ENCODE measurements at places on chromosomes 12 and 14.

GRCh38 chr12:42396473-42397259, 70.7 kb downstream of the PPHLN1 start:
- peak; percentile 17 for DNase-seq

GRCh38 chr14:53962953-53963319, 6.3 kb upstream of the BMP4 start:
- DNase-seq: no peak

GRCh38 chr12:3712209-3712992, 40.5 kb downstream of the CRACR2A start:
- DNase-seq: no peak

- DNase-seq: peak; percentile 87
Measured at GRCh38 chr14:91873471-91874415, 6.4 kb upstream of the TC2N start.

DNA sequence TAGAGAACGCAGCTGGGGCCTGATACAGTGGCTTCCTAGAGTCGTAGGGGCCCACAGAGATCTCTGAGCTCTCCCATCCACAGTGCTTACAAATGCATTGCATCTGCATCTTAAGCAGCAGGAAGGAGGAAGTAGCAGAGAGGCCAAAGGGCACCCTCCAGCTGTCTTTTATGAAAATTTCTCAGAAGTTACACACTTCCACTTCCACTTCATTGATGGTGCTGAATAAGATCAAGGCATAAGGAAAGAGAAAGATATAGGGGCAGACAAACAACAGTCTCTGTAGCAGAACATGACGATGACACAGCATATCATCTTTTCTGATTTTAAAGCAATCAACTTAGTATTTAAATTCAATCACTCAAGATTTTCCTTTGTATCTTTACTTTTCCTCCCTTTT, 51.6 kb upstream of the ABCC9 start:
- peak; percentile 15 for DNase-seq

DNA sequence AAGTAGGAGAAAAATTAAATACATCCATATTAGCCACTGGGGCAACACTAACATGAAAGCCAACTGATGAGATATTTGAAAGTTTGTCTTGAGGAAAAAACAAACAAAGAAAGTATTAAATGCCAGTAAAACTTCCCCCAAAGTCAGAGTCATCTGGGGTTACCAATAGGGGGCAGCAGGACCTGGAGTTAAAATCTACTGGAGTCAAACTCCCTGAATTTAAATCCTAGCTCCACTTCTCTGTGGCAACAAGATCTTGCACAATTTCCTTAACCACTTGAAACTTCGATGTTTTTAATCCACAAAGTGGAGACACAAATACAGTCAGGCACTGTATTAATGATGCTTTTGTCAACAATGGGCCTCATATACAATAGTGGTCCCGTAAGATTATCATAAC, 14.4 kb downstream of the PLEKHG7 start:
- DNase-seq: no peak

- peak; percentile 13 for DNase-seq
Measured at GRCh38 chr14:88323086-88323522, at the start of gene KCNK10. TSS of gene KCNK10 (minus strand) at chr14:88323269. CDS start at chr14:88322798, 471 bp downstream.

GRCh38 chr14:39877577-39878190, 445.5 kb upstream of the FBXO33 start:
- DNase-seq: peak; percentile 12

DNA sequence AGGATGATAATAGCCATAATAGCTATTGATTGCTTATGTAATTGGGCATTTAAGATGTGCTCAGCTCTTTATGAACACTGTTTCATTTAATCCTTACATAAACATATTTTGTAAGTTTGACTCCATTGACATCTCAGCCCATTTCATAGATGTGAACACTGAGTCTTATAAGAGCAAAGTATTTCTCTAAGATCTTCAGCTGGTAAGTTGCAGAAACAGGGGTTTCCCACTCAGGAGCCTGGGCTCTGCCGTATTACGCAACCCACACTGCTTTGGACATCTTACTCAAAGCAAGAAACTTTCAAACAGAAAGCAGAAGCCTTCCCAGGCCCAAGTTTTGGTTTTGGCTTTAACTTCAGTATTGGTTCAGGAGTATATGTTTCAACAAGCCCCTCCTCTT, 705.1 kb downstream of the MED13L start:
- peak; percentile 88 for DNase-seq

DNA sequence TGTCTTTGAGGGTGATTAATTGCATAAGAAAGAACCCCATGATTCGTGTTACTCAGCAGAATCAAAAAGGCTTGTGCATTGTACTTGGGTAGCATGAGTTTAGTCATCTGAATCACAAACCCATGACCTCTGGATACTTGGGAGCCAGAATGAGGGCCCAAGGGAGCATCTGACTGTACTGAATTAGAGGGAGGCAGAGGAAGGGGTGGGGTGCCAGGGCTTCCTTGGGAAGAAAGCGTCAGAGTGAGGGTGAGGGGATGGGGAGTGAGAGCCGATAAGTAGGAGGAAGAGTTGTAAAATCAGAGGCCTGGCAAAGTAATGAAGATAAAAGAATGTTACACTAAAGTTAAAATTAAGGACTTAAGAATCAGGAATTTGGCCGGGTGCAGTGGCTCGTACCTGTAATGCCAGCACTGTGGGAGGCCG, 29.8 kb downstream of the GPRC5D start:
- no peak for DNase-seq

- no peak for DNase-seq
Measured at GRCh38 chr14:49950275-49951228, 57.7 kb downstream of the ARF6 start.

- DNase-seq: peak; percentile 29
Measured at GRCh38 chr12:90268574-90268973, 559.9 kb upstream of the ATP2B1 start.

GRCh38 chr14:90056826-90057225, 5.0 kb upstream of the KCNK13 start:
- DNase-seq: no peak

DNA sequence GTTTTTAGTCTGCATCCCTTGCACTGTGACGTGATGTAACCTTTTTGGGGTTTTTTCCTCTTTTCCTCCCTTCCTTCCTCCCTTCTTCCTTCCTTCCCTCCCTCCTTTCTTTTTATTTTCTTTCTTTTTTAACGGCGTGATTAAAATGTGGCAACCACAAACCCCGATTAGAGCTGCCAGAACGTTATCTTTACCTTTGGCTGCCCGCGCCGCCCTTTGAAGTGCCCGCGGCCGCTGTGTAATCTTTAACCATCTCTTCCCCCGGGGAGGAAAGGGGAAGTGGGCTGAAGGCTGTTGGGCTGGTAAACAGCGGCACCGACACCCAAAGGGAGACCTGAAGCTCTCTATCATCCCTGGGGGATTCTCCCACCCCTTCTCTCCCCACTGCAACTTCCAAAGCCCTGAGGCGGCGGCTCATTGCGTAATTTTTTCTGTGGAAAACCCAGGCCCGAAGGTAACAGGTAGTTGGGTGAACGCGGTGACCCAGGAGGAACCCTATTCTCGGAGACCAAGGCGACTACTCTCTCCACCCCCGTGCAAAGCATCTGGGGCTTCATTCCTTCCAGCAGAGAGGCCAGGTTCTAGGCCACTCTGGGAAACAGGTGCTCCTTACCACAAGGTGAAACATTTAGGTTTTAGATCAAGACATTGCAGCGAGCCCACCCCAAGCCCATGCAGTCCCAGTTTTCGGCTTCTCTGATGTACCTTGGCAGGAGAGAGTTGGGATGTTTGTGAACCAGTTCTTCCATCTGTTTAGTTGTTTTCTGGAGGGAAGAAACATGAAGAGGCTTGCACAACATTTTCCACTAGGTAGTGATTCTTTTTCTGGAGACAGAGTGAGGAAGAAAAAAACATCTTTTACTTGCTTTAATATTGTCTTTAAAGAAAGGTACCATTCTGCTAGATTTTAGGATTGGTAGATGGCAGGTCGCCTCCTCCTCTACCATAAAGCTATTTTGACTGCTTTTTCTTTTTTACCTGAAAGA, 1.5 kb downstream of the LGR5 start:
- no peak for DNase-seq

DNA sequence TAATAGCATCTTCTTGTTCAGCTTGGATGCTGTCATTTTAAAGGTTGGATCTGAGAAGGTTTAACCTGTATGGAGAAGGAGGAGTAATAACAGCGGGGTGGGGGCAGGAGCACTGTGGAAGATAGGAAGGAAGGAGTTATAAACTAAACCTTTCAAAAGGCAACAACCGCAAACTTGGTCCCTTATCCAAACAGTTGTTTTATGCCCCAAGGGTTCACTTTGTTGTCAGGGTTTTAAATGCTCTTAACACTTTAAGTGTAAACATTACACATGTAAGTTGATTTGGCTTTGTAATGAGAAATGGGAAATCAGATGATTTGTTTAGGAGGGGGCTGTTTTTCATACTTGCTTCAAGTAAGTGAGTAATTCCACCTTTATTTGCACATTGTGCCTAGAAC, 3.0 kb downstream of the NPAS3 start:
- no peak for DNase-seq

- DNase-seq: no peak
Measured at GRCh38 chr12:90842477-90842876, 112.5 kb downstream of the CCER1 start.

GRCh38 chr12:54385251-54385914, 850 bp upstream of the ZNF385A start:
- DNase-seq: peak; percentile 47

DNA sequence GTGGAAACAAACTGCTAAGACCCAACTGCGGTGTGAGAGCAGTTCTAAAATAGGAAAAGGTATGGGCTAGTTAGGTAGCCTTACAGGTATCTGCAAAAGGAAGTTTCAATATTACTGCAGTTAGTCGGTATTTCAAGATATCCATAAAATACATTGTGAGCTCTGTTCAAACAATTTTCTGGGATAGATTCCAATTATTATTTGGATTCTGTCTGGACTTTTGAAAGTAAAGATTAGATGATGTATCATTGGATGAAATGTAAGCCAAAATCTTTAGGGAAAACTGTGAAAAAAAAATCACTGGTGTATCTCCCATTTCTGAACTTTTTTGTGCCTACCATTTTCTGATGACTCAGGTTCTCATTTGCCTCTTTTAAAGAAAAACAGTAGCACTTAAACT, 621.6 kb downstream of the CCER1 start:
- DNase-seq: no peak

DNA sequence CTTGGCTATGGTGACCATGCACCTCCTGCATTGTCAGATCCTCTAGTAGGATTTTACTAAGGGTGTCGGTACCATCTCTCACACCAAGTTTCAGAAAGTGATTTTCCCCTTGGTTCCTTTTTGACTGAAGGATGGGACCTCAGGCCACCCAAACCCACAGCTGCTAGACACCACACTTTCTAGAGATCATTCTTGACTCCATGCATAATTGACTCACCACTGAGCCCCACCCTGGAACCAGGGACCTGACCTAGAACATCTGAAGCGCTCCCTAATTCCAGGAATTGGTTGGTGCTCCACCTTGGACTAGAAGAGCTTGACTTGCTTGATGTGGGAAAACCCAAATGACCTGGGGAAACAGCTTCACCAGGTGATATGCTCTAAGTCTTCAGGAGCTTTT, 206.8 kb upstream of the EGLN3 start:
- DNase-seq: no peak

DNA sequence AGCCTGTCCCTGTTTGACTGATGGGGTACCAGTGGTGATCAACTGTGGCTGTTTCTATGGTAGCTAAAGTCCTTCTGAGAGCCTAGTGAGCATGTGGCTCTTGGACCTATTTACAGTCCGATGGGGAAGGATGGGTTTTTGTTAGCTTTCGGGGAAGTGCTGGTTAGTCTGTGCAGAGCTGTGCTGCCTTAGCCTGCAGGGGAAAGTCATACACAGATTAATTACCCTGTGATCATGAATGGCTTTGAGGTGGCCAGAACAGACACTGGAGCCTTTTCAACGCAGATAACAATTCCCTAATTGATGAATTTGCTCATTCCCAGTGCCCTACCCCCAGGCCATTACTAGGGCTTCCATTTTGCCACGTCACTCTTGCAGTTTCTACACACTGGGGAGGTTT, 99.7 kb downstream of the WSCD2 start:
- no peak for DNase-seq

DNA sequence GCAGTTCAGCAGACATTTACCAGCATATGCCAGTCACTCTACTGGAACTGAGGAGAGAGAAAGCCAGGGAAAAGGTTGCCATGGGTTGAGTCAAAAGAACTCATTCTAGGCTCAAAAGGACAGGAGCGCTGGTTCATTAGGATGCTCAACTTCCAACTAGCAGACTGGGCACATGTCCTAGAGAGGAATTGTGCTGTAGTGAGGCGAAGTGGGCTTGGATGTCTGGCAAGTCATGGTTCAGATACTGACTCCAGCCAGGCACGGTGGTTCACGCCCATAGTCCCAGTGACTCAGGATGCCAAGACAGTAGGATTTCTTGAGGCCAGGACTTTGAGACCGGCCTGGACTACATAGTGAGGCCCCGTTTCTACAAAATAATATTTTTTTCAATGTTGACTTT, 281.5 kb downstream of the CACNA1C start:
- DNase-seq: no peak

- no peak for DNase-seq
Measured at GRCh38 chr12:84150201-84150600, 762.4 kb downstream of the SLC6A15 start.

DNA sequence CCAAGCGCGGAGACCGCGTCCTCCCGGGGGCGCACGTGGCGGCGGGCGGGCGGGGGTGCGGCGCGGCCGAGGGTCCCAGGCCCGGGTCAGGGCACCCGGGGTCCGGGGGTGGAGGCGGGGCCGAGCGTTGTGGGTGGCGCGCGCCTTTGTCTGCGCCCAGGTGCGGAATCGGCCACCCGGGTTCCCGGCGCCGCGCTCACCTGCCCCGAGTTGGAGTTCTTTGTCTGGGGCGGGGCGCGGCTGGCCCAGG, 50.1 kb downstream of the LRCOL1 start:
- peak; percentile 24 for DNase-seq

GRCh38 chr12:103523771-103524170, 28.0 kb upstream of the C12orf42 start:
- no peak for DNase-seq

- DNase-seq: no peak
Measured at GRCh38 chr12:20722142-20722541, 27.0 kb downstream of the SLCO1C1 start.

- no peak for DNase-seq
Measured at GRCh38 chr12:129127771-129128170, 274.5 kb downstream of the GLT1D1 start.

DNA sequence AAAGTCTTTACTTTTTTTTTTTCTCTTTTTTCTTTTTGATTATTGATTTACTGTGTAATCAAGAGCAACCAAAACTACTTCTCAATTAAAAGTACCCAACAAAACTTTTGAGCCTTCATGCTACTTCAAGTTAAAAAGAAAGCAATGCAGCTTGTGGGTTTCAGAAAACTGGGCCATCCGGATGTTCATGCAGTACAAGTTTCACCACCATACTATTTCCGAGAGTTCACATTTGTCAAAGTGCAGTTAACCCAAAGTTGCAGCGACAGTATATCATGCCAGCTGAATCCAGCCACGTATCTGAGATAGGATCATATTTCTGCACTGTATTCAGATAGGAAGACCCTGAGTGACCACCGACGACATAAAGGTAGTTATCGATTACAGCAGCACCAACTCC, 33.0 kb downstream of the KLHL28 start:
- DNase-seq: no peak

- DNase-seq: no peak
Measured at GRCh38 chr12:54509617-54510016, 12.1 kb downstream of the NCKAP1L start.

GRCh38 chr14:95713596-95714371, at the start of gene TCL1A:
TSS of gene TCL1A (minus strand) at chr14:95714125. CDS start at chr14:95714066, 59 bp downstream.
- peak; percentile 91 for DNase-seq

Data from GM12865 (cell line).